ENCODE measurements at places on chromosomes 3 and 15.

- DNase-seq = no peak
These were observed 313.9 kb downstream of the FGF12 start for GRCh38 chr3:192413461-192413860.

DNA sequence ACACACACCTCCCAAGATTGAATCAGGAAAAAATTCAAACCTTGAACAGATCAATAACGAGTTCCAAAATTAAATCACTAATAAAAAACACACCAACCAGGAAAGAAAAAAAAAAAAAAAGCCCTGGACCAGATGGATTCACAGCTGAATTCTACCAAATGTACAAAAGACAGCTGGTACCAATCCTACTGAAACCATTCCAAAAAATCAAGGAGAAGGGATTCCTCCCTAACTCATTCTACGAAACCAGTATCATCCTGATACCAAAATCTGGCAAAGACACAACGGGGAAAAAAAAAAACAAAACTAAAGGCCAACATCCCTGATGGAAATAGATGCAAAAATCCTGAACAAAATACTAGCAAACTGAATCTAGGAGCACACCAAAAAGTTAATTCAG lies 54.4 kb upstream of the SLC12A8 start:
- no peak for DNase-seq

DNA sequence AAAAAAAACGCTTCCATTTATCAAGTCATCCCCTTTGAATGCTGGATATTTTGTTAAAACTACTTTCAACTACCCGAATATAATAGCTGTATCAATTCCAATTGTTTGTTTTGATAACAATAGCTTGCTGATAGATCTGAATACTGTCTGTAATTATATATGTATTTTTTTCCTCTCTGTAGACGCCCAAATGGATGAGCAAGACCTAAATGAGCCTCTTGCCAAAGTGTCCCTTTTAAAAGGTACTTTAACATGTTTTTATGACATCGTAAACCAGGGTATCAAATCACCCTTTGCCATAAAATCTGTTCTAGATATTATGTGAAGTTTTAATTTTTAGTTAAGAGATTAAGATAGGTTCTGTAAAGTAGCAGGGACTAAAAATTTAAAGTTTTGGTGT lies 111.5 kb upstream of the FLNB start:
- peak; percentile 94 for DNase-seq

DNA sequence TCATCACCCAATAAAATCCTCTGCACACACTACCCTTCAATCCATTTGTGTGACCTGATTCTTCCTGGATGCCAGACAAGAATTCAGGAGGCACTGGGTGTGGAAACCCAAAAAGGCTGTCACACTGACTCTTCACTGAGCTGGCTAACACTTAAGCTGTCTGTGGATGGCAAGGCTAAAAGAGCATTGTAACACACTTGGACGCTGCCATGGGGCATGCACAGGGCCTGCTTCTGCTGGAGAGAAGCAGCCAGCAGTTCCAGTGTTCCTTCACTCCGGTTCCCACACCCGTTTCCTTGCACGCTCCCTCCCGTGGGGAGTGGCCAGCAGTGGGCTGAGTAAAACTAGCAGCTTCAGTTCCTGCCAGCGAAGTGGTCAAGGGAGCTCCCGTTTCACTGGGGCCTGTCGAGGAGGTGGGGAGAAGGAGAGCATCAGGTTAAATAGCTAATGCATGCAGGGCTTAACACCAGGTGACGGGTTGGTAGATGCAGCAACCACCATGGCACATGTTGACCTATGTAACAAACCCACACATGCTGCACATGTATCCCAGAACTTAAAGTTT lies 737.1 kb downstream of the FHIT start:
- DNase-seq = no peak

DNA sequence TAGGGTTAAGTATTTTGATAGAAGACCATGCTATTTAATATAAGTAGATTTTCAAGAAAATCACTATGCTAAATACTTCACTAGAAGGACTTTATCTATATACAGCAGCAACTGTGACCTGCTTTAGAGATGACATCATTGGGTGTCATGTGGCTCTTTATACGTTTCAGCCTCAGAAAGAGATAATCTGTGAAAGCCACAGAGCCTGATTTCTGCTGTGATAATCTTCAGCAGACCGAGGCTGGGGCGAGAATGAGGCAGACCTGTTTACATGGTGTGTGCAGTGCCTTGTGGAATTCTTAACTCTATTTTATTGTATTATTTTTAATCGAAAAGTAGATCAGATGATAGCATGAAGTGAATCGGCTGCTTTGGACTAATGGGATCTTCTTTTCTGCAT lies 471.2 kb downstream of the MFSD1 start:
- DNase-seq = no peak

All from NCI-H748 treated with DMSO at 0.1 percent for 48 hours (cell line).